ENCODE measurements at places on chromosomes 13 and 19.

- no peak for DNase-seq
These were observed 49.6 kb upstream of the NFIC start for GRCh38 chr19:3316659-3317207.

- DNase-seq, result no peak
These were observed 104.7 kb downstream of the RGCC start for GRCh38 chr13:41562083-41562482.

- DNase-seq, result no peak
These were observed 2.6 kb upstream of the HAUS5 start for GRCh38 chr19:35609851-35610353.

DNA sequence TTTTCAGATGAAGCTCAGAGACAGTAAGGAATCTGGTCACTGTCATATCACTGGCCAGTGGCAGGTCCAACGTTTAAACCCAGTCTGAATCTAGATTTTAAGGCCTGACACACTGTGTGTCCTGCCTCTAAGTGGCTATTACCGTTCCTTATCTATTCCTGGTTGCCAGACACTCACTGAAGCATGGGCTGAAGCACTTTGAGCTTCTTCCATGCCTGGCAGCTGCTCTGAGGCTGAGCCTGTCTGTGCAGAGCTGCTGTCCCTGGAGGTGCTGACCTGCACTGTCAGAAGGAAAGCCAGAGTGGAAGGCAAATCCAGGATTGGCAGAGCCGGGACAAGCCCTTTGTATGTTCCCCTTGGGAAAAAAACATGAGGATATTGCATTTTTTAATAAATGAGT lies 109.2 kb upstream of the SLC7A1 start:
- DNase-seq, result no peak

DNA sequence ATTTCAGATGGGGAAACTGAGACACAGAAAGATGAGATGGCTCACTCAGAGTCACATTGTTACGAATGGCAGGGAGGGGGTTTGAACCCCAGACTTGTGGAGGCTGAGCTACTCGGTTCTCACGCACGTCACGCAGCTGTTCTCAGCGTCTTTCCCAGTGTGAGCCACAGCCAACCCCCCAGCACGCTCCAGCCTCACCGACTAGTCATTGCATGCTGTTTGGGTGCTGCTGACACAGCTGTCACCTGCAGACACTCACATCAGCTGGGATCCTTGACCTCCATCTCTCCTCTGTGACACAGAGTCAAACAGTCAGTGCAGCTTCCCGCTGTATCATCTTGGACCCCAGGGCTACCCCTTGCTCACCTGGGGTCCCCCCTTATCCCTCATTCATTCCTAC lies 2.4 kb upstream of the NCAN start:
- peak; percentile 27 for DNase-seq

- DNase-seq, result no peak
These were observed 36.9 kb upstream of the GGACT start for GRCh38 chr13:100625447-100625846.

GRCh38 chr19:35860818-35861639 lies 4.3 kb downstream of the KIRREL2 start:
- DNase-seq, result no peak

DNA sequence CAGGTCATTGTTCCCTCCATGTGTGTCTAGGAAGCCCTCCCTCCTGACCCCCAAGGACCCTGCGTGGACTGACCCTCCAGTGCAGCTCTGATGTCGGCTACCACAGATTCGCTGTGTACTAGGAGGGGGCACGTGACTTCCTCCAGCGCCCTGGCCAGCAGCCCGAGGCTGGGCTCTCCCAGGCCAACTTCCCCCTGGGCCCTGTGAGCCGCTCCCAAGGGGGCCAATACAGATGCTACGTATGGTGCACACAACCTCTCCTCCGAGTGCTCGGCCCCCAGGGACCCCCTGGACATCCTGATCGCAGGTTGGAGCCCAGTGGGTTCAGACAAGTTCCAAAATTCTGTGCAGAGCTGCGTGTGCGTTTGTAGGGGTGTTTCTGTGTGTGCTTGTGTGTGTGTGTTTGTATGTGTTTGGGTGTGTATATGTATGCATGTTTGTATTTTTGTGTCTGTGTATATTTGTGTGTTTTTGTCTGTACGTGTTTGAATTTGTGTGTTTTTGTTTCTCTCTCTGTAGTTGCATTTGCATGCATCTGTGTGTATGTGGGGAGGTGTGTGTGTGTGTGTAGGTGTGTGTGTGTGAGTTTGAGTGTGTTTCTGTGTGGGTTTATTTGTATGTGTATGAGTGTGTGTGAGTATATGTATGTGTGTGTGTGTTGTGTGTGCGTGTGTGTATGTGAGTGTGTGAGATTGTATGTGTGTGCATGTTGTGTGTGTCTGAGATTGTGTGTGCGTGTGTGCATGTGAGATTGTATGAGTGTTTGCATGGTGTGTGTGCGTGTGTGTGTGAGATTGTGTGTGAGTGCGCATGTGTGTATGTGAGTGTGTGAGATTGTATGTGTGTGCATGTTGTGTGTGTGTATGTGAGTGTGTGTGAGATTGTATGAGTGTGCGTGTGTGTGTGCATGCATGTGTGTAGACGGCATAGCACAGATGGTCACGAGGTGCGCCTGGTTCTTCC lies 21.4 kb upstream of the LILRA2 start:
- DNase-seq, result no peak

GRCh38 chr19:46902402-46902766 lies 41.6 kb downstream of the ARHGAP35 start:
- DNase-seq, result no peak

GRCh38 chr13:97826421-97827012 lies 127.0 kb upstream of the IPO5 start:
- DNase-seq, result no peak

DNA sequence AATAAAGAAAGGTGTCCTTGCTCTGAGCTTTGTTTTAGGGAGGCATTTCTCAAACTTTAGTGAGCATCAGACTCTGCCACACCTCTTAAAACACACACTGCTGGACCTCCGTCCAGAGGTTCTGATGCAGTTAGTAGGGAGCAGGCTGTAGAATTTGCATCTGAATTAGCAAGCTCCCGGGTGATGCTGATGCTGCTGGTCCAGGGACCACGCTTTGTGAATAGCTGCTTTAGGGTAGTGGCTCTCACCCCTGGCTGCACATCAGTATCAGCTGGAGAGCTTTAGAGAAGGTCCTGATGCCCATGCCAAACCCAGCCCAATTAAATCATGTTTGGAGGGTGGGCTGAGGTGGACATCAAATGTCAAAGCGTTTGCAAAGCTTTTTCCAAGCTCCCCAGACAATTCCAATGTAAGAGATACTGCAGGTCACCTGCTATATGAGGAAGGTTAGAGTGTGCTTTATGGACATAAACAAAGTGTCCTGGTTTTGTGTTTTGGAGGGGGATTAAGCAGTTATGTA lies 3.6 kb downstream of the HTR2A start:
- no peak for DNase-seq

- DNase-seq, result no peak
These were observed 543.4 kb downstream of the SUCLA2 start for GRCh38 chr13:47457626-47458025.

DNA sequence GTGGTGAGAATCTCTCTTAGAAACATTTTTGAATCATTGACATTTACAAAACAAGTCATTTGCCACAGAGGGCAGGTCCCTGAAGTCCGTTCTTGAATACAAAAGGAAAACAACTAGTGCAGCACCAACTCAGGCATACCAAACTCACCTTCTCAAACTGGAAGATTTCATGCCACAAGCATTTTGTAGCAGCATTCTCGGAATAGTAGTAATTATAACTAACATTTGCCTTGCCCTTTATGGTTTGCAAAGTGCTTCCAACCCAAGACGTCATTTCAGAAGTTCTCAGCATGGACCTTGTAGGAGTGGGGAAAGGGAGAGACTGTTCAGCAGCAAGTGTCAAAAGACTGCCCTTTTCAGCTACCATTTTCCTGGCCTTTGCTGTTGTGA lies 344.6 kb downstream of the RFC3 start:
- no peak for DNase-seq

GRCh38 chr13:52994865-52995264 lies 33.7 kb upstream of the OLFM4 start:
- no peak for DNase-seq

GRCh38 chr19:32866564-32867265 lies 2.9 kb downstream of the SLC7A9 start:
- no peak for DNase-seq

- DNase-seq, result no peak
These were observed 575.8 kb upstream of the KLF12 start for GRCh38 chr13:74710006-74710405.

GRCh38 chr19:54426291-54426931 lies 11.1 kb downstream of the TTYH1 start:
- no peak for DNase-seq

- DNase-seq, result no peak
These were observed 2.6 kb upstream of the PEPD start for GRCh38 chr19:33524024-33524664.

DNA sequence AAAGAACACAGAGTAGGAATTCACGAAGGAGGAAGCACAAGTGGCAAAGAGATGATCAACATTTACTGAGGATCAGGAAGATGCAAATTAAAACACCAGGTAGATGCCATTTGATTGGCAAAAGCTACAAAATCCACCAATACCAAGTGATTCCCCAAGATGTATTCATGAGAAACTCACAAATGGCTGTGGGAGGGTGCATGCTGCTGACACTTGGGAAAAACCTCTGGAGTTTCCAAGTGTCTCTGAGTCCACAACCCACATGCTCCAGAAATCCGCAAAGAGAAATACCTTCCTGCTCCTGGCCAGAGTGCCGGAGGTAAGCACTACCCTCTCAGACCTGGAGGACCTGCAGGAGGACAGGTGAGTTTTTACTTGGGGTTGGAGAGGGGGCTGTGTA lies 35.7 kb downstream of the ARRDC2 start:
- no peak for DNase-seq

GRCh38 chr19:49570997-49571676 lies 9.2 kb downstream of the NOSIP start:
- DNase-seq, result no peak

GRCh38 chr13:52954838-52955237 lies 73.8 kb upstream of the OLFM4 start:
- no peak for DNase-seq

- DNase-seq, result no peak
These were observed 17.7 kb upstream of the FBXO17 start for GRCh38 chr19:38993271-38993670.

DNA sequence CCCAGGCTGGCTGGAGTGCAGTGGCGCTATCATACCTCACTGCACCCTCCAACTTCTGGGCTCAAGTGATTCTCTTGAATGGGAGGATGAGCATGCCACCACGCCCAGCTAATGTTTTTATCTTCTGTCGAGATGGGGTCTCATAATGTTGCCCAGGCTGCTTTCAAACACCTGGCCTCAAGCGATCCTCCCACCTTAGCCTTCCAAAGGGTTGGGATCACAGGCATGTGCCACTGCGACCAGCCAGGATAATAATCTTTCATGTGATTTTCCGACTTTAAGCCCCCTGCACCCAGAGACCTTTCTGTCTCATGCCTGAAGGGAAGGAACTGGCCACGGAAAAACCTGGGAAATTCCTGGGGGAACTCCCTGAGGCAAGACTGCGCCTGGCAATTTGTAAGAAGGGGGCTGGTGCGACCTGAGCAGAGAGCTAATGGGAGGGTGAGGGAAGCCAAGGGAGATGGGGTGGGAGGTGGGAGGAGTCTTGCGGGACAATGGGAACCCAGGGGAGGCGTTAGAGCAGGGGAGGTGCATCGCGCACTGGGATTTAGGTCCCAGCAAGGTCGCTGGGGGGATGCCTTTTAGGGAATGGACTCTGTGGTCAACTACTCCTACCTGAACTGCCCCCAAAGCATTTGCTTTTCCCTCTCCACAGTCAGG lies 1.2 kb upstream of the CCDC124 start:
- DNase-seq, result peak; percentile 54

- no peak for DNase-seq
These were observed 1278.8 kb upstream of the MIR17HG start for GRCh38 chr13:90068658-90069057.

DNA sequence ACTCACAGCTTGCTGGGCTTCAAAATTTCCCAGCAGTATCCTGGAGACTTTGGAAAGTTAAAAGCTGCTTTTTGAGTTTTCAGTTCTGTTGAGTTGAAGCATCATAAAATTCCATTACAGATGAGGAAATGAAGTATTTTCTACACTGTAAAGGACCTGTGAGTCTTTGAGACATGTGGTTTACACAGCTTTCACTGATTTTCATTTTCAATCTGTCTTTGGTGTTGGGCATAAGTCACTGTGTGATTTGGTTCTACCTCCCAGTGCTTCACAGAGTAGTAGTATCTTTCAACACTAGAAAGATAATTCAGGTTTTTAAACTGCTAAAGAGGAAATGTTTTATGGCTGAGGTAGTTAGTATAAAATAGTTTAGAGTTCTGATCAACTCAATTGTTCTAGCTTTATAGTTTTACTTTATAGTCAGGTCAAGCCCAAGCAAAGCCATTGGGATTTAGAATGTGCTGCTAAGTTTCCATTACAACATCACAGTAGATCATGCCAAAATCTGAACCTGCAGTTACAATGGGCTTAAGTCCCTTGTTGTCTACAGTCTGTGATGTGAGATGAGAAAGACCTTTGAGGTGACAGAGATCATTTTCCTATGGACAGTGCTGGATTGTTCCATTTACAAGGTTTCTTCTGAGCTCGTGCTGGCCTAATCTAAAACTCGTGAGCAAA lies 161.6 kb downstream of the FLT1 start:
- DNase-seq, result no peak

- no peak for DNase-seq
These were observed 8.5 kb upstream of the SLC25A15 start for GRCh38 chr13:40780822-40781401.

GRCh38 chr19:42271861-42272534 lies 2.9 kb downstream of the CIC start:
- no peak for DNase-seq

DNA sequence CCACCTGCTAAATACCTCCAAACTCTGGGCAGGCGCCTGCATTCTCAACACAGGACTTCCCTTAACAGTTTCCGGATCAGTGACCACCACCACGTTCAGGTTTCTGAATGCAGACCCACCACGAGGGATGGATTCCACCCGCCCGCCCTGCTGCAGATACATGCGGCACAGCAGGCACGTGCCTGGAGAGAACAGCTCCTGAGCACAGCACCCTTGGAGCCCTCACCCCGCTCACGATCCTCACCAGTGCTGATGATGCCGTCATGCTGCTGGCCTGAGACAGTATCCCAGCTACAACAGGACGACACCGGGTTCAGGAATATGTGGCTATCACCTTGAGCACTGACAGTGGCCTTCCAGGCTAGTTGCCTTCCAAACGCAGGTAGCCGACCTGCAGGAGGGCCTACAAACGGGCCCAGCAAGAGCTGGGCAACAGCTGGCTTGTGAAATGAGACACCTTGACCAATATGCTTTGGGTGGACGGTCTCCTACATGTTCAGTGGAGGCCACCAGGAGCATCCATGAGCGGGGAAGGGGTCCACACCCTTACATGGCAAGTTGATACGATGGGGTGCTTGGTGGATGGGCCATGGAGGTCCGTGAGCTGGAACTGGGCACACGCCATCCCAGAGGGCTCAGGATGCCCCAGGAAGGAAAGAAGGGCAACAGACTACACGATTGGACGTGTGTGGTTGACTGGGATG lies 9.9 kb upstream of the QTRT1 start:
- no peak for DNase-seq

GRCh38 chr13:27339299-27339698 lies 68.7 kb downstream of the RASL11A start:
- no peak for DNase-seq
